ENCODE measurements at places on chromosomes 1 and 21.

DNA sequence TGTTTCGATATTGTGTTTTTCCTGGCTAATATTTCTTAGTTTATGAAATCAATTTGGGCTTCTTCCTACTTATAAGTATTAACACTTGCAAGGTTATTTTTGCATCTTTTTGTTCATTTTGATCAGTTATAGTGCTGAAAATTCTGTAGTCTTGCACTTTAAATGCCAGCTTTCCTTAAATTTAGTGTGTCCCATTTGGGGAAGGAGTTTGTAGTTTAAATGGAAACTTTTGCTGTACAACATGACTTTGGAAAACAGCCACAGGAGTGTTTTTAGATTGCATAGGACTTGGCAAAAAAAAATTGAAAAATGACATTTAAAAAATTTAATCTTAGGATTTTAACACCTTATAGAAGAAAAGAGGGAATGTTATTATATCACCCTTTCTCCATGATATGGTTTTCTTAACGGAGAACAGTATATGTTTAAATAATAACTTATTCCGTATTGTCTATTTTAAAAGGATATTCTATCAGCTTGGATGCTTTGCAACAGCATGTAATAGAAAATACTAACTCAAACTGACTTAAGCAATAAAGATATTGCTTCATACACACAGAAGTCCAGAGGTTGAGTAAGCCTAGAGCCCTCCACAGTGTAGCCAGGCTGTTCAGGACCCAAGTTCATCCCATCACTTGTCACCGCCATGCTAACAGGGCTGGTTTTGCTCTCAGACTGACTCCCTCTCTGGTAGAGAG lies 53.8 kb downstream of the LYPLAL1 start:
- DNase-seq: no peak

GRCh38 chr1:210123924-210124589 lies 108.5 kb upstream of the SERTAD4 start:
- DNase-seq: no peak

- no peak for DNase-seq
Measured at GRCh38 chr21:42495765-42496119, 282 bp downstream of the RSPH1 start.

DNA sequence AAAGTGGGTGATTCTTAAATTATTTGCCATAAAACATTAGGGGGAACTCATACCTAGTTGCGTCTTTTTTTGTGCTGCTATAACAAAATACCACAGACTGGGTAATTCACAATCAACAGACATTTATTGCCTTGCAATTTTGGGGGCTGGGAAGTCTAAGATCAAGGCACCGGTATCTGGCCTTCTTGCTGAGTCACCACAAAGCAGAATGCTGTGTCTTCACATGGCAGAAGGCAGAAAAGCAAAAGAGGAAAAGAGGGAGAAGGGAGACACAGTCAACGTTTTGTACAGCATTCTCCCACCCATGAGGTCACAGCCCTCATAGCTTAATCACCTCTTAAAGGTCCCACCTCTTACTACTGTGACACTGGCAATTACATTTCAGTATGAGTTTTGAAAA lies 291.0 kb downstream of the CHRM3 start:
- no peak for DNase-seq

GRCh38 chr1:229127301-229127700 lies 143.6 kb upstream of the RAB4A start:
- no peak for DNase-seq

GRCh38 chr1:111535256-111536191 lies 32.1 kb upstream of the ADORA3 start:
- DNase-seq: no peak

DNA sequence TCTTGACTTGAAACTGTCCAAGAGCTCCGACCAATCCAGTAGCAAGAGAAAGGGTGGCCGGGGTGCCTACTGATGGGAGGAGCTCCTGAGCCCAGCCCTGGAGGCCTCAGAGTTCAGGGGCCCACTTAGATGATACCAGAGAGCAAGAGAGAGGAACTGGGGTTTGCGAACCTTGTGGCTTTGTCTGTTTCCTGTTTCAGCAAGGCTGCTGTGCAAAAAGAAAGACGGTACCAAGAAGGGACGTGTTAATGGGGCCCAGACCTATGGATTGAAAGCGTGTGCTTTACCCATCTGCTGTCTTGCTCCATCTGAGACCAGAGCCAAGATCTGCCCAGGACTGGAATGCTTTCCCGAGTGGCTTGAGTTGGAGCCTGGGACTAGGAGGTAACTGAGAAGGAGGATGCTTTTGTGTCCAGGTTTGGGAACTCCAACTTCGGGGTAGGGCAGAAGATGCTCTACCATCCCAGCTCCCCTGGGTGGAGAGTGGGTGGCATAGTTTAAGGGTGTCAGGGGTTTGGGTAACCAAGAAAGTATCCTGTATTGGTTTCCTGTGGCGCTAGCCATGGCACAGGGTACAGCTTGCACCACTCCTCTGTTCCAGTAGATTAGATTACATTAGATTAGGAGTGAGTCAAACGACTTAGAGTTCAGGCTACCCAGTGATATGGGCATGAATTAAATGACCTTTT lies at the start of gene TRAF3IP3:
Gene TRAF3IP3, plus strand, starts transcription at position 128 of the 689 bp plus-strand sequence. CDS start 3,987 bp downstream, outside the sequence.
- DNase-seq: peak; percentile 88

GRCh38 chr1:235025422-235025984 lies 103.1 kb downstream of the TOMM20 start:
- DNase-seq: no peak

DNA sequence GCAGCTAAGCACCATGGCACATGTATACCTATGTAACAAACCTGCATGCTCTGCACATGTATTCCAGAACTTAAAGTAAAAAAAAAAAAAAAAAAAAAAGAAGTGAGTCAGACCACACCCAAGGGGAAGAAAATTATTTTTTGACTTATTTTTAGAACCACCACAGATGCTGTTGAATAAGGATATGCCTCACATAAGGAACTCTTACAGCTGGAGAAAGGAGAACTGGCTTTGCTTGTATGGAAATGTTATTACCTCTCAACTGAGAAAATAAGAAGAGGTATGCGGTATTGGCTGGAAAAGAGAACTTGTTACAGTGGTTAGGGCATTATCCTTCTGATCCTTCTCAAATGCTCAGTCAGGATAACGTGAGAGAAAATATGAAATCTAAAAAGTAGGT lies 27.5 kb upstream of the FCER1A start:
- DNase-seq: no peak
